ENCODE measurements at places on chromosomes 7 and 10.
A peak's percentile ranks its signal among the peaks of the same experiment; 100 is the strongest.

DNA sequence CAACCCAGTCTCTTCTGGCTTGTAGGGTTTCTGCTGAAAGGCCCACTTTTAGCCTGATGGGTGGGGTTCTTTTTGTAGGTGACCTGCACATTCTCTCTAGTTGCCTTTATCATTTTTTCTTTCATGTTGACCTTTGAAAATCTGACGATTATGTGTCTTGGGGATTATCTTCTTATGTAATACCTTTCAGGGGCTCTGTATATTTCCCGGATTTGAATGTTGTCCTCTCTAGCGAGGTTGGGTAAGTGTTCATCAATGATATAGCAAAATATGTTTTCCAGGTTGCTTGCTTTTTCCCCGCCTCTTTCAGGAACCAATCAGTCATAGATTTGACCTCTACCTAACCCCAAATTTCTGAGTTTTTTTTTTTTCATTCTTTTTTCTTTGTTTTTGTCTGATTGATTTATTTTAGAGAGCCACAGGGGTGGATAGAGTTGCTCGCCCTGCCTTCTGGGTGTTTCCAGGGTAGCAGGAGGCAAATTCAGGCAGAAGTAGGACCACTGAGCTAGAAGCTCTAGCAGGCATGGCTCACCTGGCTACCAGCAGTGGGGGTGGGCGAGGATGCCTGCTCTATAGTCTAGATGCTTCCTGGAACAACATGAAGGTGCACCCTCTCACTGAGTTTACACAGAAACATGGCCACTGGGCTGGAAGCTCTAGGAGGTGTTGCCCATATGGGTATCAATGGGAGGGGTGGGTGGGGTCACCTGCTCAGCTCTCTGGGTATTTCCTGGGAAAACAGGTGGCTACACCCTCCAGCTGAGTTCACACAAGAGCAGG is 94.9 kb downstream of the CCDC7 start:
- DNase-seq, result no peak

- no peak for DNase-seq
These were observed 17.9 kb downstream of the JCAD start for GRCh38 chr10:30041196-30042105.

DNA sequence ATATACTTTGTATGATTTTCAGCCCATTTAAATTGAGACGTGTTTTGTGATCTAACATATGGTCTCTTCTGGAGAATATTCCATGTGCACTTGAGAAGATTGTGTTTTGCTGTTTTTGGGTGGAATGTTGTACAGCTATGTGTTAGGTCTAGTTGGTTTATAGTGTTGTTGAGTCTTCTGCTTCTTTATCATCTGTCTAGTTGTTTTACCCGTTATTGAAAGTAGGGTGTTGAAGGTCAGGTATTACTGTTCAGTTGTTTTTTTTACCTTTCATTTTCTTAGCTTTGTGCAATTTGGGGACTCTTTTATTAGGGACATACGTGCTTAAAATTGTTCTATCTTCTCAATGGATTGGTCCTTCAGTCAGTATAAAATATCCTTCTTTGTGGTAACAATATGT is 18.5 kb downstream of the SEPTIN7 start:
- no peak for DNase-seq

DNA sequence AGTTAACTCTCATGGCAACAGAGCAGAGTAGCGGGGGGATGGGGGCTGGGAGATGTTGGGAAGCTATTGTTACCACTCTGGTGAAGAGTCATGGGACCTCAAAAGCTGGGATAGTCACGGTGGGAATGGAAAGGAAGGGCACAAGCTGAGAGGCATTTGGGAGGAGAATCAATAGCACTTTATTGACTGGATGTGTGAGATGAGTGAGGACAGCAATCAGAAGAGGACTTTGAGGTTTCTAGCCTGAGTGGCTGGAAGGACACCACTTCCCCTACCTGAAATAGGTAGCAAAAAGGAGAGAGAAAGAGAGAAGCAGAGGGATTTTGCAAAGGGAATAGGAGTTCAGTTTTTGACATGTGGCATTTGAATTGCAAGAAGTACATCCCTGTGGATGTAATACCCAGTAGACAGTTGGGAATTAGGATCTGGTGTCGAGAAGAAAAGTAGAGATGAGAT is 27.2 kb downstream of the SCD start:
- no peak for DNase-seq

DNA sequence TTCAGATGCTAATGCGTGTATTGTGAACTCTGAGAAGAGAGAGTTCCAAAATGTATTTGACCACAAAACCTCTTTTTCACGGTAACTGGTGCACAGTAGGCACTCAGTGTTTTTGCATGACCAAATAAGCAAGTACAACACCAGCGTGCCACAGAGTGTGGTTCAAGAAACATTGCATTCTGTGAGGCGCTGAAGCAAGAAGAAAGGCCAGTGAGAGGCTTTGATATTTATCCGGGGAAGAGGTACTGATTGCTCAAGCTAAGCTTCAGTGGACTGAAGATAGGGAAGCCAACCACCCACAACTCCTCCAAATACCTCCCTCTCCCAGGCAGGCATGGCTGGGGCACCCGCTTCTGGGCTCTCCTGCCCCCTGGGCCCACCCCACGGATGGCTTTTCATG is 611.2 kb downstream of the SDK1 start:
- no peak for DNase-seq

DNA sequence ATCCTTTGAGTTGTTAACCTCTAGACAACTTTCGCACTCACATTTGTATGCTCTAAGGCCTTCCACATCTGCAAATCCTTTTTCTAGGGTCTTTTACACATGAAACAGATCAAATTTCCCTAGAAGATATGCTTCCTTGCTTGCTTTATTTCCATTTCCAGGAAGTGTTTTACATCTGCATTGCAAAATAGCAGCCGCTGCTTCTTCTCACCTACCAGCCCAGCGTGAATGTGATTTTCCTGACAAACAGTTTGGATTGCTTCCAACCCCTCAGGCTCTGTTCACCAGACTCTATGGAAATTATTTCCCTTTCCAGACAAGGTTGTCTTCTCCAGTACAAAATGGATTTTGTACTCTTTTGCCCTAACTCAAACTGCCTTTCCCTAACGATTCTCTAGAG is 50.9 kb upstream of the PAPSS2 start:
- no peak for DNase-seq

- no peak for DNase-seq
These were observed 412.7 kb upstream of the SORCS1 start for GRCh38 chr10:107577221-107577620.

GRCh38 chr7:5702876-5703571 is 78.4 kb downstream of the RNF216 start:
- DNase-seq, result no peak

DNA sequence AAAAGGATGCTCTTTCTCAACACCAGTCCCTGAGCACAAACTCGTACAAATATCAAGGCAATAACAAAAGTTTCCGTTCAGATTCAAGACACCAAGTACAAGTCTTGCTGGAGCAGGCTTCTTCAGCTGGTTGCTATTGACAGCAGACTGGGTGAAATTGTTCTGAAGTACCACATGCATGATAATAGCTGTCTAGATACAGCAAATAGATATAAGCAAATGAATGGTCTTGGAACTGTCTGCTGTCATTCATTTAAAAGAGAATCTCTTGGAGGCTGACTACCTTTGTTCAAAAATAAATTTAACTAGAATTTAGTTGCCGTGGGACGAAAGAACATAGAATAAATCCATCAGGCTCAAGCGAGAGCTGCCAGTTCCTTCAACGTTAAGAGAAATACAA is 35.5 kb downstream of the SORCS1 start:
- no peak for DNase-seq

DNA sequence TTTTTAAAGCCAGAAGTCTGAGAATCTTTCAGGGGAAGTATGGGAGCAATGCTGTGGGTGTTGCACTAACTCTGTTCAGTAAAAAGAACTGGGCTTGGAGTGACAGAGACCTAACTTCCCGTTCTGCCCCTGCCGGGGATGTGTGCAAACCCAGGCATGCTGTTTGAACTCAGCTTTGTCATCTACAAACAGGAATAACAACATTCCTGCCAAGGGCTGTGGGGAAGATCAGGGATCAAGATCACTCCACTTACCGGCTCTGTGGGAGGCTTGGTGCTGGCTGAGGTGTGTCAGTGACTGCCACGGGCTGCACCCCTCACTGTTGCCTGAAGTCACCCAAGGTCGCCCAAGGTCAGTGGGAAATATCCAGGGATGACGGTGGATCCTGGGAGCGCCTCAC is 23.1 kb upstream of the DRGX start:
- no peak for DNase-seq

DNA sequence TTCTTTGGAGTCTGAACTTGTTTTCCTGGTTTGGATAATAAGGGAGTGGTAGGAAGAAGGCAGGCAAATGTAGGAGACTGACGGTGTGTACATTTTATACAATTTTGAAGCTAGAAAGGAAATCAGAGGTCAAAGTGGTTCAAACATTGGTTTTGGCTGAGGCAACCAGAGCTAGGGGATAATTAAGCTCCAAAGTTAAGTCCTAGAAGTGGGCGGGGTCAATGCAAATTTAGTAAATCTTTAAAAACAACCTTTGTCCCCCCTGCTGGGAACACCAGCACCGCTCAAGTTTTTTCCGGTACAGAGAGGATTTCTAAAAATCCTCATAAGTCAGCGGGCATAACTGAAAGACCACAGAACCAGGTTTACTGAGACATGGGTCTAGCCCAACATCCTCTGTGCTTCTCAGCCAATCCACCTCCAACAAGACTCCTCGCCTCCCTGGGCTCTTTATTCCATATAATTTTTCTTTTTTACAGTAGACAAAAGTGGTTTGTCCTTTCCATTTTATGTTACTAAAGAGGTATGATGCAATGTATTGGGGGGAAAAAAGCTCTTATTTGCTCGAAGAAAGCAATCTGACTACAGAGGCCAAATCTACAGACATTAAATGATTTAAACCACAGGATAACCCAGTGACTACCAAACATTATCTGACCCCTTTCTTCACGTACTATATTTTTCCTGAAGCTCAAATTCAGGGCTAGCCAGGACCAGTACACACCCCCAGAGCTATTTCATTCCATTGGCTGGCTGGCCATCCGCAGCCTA is 1.6 kb downstream of the GLUD1 start:
- DNase-seq, result no peak

DNA sequence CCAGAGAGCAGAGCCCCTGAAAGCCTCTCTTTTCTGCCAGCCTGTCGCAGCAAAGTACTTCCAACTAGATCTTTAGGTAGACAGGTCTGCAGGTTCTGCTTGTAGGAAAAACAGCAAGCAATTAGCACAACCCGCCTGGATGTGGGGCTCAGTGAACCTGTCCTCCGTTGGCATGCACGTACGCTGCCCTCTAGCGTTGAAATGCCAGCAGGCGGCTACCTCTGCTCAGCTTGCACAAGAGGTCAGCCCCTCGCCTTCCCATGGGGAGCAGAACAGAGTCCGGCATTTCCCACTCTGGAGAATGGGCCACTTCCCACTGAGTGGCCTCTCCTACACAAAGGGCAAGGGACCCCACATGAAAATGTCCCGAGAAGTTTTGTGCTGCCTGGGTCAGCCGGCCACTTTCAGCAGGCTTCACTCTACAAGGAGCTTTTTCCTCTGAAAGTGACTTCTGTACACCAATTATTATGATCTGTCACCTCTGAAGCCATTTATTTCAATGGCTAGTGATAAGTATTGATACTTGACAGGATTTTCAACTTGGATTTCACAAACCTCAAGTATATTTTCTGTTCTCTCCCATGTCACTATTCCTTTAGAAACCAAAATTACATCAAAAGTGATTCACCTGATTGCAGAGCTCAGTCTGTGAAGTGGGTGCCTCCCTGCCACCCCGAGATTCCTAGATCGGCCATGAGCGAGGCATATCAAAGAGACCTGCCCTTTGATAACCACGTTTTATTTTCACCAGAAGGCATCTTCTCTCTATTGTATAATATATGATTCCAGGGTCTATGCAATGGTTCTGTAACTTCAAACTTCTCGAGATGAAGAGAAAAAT is 56.7 kb downstream of the JCAD start:
- peak; percentile 81 for DNase-seq

DNA sequence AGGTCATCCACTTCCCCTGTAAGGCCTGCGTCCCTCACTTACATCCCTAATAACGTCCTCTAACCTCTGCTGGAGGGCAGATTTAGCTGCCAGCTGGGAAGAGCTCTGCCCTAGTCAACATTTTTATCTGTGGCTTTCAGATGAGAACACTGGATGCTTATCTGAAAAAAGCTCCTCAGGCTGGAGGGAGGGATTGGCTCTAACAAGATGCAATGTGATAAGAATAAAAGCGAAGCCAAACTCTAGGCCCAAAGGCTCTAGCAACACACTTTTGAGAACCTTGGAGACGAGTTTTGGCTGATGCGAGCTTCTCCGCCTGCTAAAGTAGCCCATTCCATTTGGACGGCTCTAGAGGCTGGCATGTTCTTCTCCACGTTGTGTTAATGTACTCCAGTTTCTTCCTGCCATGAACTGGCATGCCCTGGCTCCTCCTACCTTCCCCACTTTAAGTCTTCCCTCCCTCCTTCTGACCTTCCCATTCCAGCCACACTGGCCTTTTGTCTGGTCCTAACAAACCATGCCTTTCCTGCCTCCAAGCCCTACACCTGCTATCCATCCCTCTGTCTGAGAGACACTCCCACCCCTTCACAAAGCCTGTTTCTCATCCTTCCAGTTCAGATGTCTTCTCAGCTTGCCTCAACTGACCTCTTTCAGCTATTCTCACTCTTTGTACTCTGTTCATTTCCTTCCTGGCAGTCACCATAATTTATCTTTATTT is 62.5 kb upstream of the ATRNL1 start:
- no peak for DNase-seq

DNA sequence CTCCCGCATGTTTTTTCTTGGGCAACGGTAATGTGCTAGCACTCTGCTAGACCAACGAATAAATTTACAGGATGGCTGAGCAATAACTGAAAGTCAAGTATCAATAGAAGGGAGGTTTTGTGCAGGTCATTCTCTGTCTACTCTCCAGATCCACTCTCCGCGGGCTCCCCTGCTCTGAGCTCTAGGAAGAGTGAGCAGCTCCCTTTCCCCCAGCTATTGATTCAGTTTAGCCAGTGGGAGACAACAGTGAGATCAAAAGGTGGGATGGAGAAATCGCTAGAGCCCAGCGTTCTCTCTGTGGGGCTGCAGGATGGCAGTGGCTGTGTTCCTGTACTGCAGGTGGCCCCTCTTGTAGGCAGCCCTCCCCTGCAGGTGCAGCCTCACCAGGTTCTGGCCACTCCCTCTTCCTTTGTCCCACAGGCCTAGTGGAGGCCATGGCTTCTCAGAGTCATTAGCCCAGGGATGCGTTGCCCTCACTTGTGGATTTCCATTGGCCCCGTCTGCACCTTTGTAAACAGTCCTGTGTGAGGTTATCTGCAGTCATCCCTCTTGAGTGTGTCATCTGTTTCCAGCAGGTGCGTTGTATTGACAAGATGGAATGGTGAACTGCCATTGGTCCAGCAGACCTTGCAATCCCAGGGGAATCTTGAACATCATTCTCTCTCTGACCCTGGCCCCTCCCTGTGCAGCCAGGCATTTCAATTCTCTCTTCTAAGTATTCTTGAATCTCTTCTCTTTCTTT is 11.1 kb downstream of the MSRB2 start:
- no peak for DNase-seq
